ENCODE measurements at places on chromosomes 2 and 18.

DNA sequence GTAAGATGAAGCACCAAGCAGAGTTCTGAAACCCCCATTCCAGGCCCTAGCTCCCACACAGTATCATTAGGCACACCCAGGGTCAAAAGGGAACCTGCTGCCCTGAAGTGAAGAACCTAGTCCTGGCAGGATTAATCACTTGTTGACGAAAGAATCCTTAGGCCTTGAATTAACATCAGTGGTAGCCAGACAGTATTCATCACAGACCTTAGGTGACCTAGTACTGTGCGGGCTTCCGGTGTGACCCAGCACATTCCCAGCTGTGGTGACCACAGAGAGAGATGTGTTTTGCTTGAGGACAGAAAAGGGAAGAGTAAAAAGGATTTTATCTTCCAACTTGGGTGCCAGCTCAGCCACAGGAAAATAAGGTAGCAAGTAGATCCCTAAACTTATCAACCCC, 1071.4 kb upstream of the FAM98A start:
- DNase-seq, result no peak

DNA sequence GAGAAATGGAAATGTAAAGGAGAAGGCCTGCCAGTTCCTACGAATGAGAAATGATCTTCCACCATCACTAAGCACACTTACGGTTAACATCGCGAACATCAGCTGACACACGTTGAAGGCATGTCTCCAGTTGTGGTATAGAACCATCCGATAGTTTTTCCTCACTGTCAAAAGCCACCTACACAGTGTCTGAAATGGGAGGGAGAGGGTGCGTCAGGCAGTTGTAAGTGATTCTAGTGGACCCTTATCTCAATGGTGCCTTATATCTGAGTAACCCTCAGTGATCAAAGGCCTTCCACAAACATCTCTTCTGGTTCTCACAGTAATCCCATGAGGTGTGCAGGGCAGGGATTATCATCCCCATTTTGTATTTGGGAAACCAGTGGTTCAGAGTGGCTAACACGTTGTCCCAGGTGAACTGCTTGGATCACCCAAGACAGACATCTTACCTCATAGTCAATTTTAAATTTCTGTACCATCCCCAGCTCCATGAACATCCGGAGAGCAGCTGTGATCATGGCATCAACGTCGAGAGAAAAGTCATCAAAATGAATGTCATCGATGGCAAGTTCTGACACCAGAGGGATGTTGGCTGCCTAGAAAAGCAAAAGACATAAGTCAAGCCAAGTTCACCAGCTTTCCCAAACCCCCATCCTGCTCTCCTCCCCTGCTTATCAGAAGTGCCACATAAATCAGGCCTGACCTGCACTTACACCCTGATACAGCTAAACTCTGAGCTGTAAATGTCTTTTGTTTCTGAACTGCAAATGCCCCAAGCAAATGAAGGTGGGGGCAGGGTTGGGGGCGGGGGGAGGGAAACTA, 335.2 kb downstream of the AGPS start:
- DNase-seq, result no peak

GRCh38 chr2:119377993-119378345, 11.2 kb downstream of the DBI start:
- no peak for DNase-seq

GRCh38 chr18:56479841-56480240, 158.6 kb downstream of the TXNL1 start:
- DNase-seq, result no peak

DNA sequence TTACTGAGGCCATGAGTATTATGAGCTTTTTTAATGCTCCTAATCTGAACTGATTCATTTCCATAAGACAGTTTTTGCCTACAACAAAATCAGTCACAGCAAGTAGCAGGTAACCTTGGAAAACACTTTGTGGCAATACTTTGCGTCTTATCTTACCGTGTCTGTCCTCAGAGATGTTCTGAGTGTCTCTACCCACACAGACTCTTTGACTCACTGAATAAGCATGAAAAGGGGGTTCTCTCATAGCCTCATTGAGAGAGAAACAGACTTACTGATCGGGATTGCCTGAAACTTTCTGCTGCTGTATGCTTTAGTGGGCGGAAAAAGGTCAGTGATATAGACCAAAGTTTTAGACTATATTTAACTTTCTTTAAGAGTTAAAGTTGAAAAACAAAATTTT, 92.6 kb downstream of the MYL12B start:
- no peak for DNase-seq

DNA sequence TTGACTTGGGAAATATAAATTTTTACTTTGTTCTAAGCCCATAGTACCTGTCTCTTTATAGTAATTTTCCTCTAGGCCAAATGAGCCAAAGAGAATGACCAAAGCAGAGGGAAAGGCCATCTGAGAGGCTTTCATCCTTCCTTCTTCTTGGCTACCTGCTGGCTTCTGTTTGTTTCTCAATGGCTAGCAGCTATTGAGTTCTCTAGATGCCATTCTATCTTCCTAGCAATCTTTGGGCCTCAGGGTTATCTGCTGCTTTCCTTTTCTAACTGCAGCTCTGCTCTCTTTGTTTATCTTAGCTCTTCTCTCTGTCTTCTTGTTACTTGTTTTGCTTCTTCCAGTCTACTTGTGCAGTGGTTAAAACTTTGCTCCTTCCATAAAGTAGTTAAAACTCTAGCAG, 601.1 kb upstream of the NRXN1 start:
- no peak for DNase-seq

- DNase-seq, result no peak
Measured at GRCh38 chr18:79471597-79471996, 75.9 kb downstream of the NFATC1 start.

DNA sequence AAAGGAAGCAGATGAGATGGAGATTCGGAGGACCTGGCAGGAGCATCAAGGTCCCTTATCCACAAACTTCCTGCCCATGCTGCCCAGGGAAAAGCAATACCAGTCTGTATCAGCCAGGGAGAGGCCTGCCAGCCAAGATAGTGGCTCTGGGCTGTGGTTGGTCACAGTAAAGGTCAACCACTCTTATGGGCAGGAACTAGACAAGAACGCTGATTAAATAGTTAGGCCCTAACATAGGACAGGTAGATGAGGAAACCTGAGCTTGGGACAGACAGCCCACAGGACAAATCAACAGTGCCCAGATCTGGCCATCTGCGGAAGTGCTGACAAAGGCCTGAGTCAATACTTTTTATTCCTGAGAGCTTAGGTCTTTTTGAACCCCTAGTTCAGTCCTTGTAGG, 10.7 kb downstream of the PSTPIP2 start:
- no peak for DNase-seq

Data from H9 (cell line).